ENCODE measurements at places on chromosomes 12 and 14.

GRCh38 chr12:109735051-109735521, 21.5 kb downstream of the FAM222A start:
- DNase-seq: no peak

- DNase-seq: peak; percentile 74
These were observed 1181.2 kb downstream of the VRK1 start for GRCh38 chr14:97978341-97978740.

DNA sequence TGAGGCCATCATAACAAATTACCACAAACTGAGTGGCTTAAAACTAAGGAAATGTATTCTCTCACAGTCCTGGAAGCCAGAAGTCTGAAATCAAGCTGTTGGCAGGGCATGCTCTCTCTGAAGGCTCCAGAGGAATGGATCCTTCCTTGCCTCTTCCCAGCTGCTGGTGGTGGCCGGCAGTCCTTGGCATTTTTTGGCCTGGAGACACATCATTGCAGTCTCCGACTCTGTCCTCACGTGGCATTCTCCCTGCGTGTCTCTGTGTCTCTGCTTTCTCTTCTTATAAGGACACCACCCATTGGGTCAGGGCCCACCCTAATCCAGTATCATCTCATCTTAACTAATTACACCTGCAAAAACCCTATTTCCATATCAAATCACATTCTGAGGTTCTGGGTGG, 206.1 kb downstream of the SLC41A2 start:
- DNase-seq: no peak

GRCh38 chr14:66109426-66109825, 376.7 kb upstream of the CCDC196 start:
- DNase-seq: no peak

- no peak for DNase-seq
These were observed 19.8 kb downstream of the KRT7 start for GRCh38 chr12:52252728-52253343.

- DNase-seq: no peak
These were observed 438.9 kb upstream of the FAR2 start for GRCh38 chr12:28709986-28710685.

DNA sequence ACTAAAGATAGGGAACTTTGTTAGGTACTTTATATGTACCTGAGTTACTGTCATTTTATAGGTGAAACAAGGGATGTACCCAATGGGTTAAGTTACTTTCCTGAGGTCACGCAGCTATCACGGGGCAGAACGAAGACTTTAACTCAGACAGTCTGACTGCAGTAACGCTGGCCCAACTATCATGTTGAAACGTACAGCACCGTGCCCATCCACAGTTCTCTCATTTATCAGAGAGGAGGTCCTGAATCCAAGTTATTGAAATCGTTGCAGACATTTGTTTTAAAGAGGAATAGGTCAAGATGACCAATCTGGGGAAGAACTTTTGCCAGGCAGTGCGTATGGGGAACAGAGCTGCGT, 587 bp upstream of the C12orf75 start:
- DNase-seq: no peak

- no peak for DNase-seq
These were observed 7.1 kb downstream of the RNASE7 start for GRCh38 chr14:21049271-21049673.

DNA sequence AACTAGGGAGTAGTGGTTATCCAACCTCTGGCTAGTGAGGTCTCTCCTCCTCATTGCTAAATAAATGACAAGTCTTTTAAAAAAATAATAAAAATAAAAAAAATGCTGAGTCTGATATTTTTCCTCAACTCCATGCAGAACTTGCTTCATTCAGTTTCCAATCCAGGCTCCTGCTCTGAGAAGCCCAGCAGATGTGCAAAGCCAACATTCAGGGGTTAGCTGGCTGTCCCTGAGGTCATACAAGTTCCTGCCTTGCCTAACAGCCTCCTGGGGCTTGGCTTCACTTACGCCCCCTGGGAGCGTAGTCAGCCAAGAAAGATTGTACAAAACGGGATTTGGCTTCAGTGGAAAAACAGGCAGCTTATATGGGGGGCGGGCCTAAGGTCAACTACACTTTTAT, 23.3 kb downstream of the RTRAF start:
- no peak for DNase-seq

DNA sequence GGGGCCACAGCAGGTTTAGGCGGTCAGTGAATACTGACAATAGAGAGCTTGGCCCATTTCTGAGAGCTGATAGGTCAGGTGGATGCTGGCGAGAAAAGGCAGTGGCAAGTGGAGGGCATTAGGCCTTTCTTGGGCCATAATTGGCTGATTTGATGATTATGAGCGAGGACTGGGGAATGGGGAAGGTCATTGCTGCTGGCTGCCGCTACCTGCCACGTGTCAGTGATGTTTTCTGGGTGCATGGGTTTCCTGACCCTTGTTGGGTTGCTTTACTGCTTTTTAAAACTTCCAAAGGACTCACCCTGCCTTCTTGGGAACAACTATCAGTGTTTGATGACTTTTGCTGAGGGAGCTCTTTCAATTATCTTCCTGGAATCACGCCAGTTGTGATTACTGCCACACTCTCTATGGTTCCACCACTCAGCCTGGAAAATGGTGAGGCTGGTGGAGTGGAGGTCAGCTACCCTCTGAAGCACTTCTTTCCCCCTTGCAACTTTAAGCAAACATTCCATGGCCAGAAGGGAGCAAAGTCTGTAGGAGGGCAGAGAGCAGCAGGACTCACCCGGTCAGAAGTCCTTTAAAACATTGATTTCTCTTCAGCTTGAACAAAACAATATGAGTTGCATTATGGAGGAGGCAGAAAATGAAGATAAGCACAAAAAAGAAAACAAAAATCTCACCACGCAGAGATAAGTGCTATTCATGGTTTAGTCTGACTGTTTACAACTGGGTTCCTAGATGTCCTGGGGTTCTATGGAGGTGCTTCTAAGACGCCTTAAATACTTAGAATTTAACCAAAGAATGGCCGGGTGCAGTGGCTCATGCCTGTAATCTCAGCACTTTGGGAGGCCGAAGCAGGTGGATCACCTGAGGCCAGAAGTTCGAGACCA, 12.1 kb upstream of the SLC10A1 start:
- no peak for DNase-seq

DNA sequence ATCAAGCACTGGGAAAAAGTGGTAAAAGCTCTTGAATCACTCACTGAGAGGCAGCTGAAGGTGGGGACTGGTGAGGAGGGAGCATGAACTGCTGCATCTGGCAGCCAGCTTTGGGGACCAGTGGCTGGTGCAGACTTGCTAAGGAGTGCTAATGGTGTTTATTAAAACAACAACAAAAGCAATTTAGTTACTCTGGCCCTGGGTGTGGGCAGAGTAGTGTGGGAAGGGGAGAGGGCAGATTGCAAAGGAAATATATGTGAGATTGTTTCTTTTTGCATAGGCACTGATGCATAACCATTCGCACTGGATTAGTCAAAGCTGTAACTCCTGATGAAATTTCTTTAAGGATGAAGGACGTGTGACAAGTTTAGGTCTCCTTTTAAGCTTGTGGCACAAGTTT, 8.1 kb downstream of the TXNRD1 start:
- DNase-seq: no peak

DNA sequence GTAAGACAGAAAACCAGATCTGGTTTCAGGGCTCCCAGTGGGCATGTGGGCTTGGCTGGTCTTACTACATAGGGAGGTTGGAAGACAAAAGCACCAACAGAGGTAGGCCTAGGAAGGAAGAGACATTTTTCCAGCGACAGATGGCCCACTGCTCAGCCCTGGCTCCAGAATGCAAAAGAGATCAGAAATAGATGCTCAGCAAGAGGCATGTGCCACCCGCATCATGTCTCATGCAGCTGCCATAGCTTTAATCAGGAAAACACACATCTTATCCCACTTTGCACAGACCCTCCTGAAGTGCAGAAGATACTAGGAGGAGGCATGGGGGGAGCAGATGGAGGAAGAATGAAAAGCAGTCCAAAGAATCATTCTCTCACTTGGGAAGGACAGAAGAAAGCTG, 25.3 kb downstream of the VASH1 start:
- DNase-seq: no peak

DNA sequence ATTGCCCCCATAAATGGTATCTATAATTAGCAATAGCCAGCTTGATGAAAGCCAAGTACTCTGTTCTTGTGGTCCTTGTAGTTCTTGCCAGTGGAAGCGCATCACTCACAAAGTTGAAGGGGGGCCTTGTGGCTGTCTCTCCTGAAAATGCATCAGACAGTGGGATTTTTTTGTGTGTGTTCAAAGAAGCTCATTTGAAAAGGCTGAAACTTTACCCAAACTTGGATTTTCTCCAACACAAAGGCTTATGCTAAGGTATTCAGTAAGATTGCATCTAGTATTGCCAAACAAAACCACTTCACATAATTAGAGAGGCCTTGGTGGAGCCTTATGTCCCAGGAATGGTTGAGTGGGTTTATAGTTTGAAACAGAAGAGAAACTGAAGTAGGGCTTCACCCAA, 216.7 kb upstream of the TMTC1 start:
- no peak for DNase-seq

DNA sequence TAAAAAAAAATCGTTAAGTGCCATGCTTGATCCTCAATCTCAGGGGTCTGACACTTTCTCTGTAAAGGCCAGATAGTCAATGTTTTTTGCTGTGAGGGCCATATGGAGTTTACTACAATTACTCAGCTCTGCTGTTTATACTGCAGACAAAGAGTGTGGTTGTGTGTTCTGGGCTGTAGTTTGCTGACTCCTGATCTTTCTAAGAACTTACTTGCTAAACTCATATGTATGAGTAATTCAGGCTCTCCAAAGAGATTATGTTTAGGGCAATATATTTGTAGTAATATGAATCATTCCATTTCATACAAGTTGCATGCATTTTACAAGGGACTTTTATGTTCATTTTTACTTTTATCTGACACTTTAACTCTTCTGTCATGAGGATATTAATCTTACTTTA, 188.2 kb downstream of the TMTC2 start:
- no peak for DNase-seq

DNA sequence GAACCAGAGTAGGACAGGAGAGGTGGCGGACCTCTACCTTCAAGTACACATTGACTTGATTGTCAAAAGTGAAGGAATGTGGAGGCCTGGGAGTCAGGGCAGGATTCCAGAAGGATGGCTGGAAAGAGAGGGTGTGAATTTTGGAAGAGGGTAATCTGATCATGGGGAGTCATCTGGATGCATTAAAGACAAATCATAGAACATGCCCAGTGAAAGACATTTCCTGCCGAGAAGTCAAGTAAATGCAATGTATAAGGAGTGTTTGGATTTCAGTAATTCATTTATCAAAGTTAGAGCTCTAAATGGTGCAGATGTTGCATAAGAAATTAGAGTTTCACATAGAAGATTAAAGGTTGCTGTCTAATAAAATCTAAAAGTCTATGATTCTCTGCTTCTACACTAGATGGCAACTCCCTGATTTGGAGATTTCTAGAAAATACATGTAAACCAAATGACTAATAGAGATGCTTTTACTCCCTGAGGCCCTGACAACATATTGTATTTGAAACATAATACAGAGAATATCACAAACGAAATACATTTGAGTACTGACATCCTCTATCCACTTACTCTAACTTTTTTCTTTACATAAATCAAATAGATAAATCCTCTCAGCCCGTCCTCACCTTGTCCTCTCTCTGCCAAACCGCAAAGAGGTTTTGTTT, 91.3 kb downstream of the KCNA5 start:
- DNase-seq: no peak

GRCh38 chr14:64910847-64911495, 3.3 kb upstream of the CHURC1 start:
- DNase-seq: no peak
